ENCODE measurements at places on chromosomes 5 and 9.
A peak's percentile ranks its signal among the peaks of the same experiment; 100 is the strongest.

DNA sequence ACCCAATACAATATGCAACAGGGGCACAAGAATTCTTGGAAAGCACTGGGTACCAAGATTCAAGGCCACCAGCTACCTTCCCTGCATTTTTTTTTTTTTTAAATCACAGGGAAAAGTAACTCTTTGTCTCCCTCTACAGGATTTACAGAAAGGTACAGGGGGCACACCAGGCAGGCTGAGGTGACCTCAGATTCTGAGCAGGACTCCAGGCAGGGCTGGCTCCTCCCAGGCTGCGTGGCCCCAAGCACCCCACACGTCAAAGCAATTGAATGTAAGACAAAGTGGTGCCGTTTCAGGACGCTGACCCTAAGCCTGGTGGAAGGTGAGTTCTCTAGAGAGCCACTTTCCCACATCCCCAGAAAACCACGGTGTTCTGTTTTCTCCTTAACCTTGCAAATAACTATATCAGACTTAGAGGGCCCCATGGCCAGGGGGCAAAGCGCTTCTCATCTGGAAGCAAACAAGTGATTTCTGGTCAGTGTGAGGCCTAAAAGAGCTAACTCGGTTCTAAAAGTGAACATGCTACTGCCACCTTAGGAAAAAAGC is 222.6 kb downstream of the ROR2 start:
- no peak for DNase-seq

GRCh38 chr5:100771181-100771580 is 131.9 kb downstream of the ST8SIA4 start:
- no peak for DNase-seq

DNA sequence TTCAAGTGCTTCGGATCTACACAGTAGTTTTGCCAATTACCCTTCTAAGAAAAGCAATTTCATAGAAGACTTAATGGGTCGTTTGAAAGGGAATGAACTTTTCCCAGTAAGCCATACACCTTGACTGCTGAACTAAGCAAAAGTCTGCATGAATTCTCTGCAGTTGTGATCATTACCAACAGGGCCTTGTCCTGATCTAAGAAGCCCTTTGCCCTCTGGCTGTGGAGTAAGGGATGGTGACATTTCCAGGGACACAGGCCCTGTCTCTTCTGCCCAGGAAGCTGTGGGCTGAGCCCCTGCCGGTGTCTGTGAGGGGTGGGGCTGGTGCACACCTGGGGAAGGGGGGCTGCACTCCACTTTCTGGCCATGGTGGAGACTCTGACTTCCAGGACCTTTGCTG is 30.5 kb downstream of the ZDHHC11 start:
- no peak for DNase-seq

- DNase-seq = no peak
These were observed 73.0 kb upstream of the SNX2 start for GRCh38 chr5:122701640-122702523.

GRCh38 chr5:75049456-75050351 is 2.7 kb downstream of the GCNT4 start:
- DNase-seq = no peak

DNA sequence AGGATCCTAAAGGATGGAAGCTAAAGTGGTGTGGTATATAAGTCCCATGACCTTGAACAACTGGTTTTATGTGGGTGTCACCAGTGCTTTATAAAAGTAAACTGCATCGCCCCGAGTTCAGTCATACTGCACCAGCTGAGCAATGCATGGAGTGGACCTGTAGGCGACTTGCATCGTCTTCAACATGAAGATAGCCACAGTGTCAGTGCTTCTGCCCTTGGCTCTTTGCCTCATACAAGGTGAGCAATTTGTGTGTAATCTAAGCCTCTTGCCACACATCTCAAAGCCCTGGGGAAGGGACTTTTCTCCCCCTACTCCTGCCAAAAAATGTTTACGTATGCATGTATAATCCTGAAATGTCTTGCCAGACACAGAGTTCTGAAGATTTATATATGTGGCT is at the start of gene SPINK5:
SPINK5 (plus strand) TSS at position 120 of the 400 bp plus-strand sequence; CDS start at position 185, 65 bp downstream.
- no peak for DNase-seq

GRCh38 chr9:19493174-19493811 is 84.5 kb downstream of the ACER2 start:
- peak; percentile 55 for DNase-seq

- DNase-seq = peak; percentile 59
These were observed 961 bp downstream of the DPP7 start for GRCh38 chr9:137113385-137114159.

DNA sequence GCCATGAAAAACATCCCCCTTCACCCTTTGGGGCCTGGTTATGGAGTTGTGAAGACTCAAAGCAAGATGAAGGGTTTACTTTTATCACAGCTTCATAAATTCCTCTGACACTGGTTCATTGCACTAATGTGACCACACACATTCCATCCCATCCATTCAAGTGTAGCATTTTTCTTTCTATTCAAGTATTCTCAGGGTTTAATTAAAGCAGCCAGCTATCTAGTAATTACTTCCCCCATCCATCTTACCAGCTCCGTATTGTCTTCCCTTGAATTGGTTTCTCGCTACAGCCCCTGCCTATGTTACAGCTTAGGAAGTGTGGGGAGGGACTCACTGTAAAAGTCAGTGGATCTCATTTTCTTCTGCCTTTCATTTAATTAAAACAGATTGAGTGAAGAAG is 387.0 kb upstream of the RFX3 start:
- DNase-seq = no peak

GRCh38 chr9:121780177-121781040 is 129.0 kb downstream of the DAB2IP start:
- no peak for DNase-seq

DNA sequence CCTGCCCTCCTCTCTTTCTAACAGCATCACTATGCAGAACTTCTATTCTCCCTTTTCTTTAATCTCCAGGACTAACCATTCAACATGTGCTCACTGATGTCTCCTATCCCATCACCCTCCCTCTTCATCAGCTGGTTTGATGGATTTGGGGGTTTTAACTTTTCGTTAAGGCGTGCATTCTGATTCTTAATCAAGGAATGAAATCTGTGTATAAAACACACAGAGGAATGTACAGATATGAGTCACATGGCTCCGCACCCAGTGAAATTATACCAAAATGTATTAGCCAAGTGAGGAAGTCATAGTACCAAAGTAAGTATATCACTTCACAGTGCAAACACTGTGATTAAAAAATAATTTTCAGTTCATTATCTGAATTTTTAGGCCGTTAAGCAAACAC is 35.2 kb downstream of the MARCHF11 start:
- no peak for DNase-seq

- DNase-seq = peak; percentile 84
These were observed 8.2 kb downstream of the RPP25L start for GRCh38 chr9:34603610-34604231.

GRCh38 chr9:110486218-110486617 is 93.3 kb downstream of the SVEP1 start:
- no peak for DNase-seq

DNA sequence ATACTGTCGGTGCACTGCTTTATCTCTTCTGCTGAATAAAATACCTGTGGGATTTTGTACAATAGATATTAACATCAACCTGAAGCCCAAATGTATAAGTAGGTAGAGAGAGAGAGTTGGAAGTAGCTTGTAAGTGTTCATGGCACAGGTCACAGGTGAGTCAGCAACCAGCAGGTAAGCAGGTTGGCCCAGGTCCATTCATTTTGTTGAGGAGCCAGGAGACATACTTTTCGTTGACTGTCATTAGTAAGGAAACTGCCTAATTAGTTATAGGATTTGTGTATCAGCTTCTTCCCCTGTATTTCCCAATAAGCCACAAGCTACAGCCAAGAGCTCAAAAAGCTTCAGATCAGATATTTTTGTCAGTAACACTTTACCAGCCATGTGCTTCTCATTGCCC is 650.8 kb downstream of the IRX1 start:
- DNase-seq = no peak

All from frontal cortex (tissue), 4 donors.